ENCODE measurements at places on chromosomes 12 and 14.

- no peaks in the 10 kb centered on the region for H3K27me3 ChIP-seq
- H3K27ac ChIP-seq, result peak overlapping the region; percentile 11
- peaks cover 2% of the 10 kb centered on the region for H3K36me3 ChIP-seq
Observed at GRCh38 chr12:62714181-62714773, 220.7 kb downstream of the PPM1H start.

GRCh38 chr14:75718199-75718598, 57.2 kb downstream of the TTLL5 start:
- H3K4me3 ChIP-seq, result no peak overlapping the region
- no peaks in the 10 kb centered on the region for H3K4me1 ChIP-seq
- H3K27me3 ChIP-seq, result no peaks in the 10 kb centered on the region
- peaks cover 24% of the 10 kb centered on the region for H3K36me3 ChIP-seq
- DNase-seq, result no peak

GRCh38 chr14:101062601-101063000, 159.1 kb upstream of the RTL1 start:
- 0 out of 2 replicates have a peak overlapping the region, but pooled peaks have one; percentile 7 for H3K27ac ChIP-seq
- no peak overlapping the region for H3K4me3 ChIP-seq
- no peaks in the 10 kb centered on the region for H3K4me1 ChIP-seq
- no peaks in the 10 kb centered on the region for H3K27me3 ChIP-seq
- H3K36me3 ChIP-seq, result peaks cover 50% of the 10 kb centered on the region
- DNase-seq, result no peak

- H3K27ac ChIP-seq, result peak overlapping the region; percentile 84
- H3K27me3 ChIP-seq, result peaks cover 17% of the 10 kb centered on the region
- no peaks in the 10 kb centered on the region for H3K36me3 ChIP-seq
- DNase-seq, result peak; percentile 58
- H3K4me3 ChIP-seq, result peak overlapping the region; percentile 29
Observed at GRCh38 chr14:99838639-99839134, 45.5 kb downstream of the EML1 start.

GRCh38 chr12:3726456-3726855, 26.5 kb downstream of the CRACR2A start:
- H3K4me1 ChIP-seq, result peaks cover 21% of the 10 kb centered on the region
- peaks cover 19% of the 10 kb centered on the region for H3K36me3 ChIP-seq
- H3K4me3 ChIP-seq, result no peak overlapping the region

GRCh38 chr14:101862177-101862576, 100.7 kb downstream of the PPP2R5C start:
- no peaks in the 10 kb centered on the region for H3K27me3 ChIP-seq
- H3K4me3 ChIP-seq, result no peak overlapping the region
- no peaks in the 10 kb centered on the region for H3K4me1 ChIP-seq
- H3K27ac ChIP-seq, result no peak overlapping the region
- DNase-seq, result no peak

- H3K27me3 ChIP-seq, result peaks cover 7% of the 10 kb centered on the region
- H3K4me1 ChIP-seq, result no peaks in the 10 kb centered on the region
- no peak for DNase-seq
- H3K36me3 ChIP-seq, result no peaks in the 10 kb centered on the region
- H3K27ac ChIP-seq, result no peak overlapping the region
Observed at GRCh38 chr12:7075939-7076338, 15.4 kb downstream of the C1S start.

DNA sequence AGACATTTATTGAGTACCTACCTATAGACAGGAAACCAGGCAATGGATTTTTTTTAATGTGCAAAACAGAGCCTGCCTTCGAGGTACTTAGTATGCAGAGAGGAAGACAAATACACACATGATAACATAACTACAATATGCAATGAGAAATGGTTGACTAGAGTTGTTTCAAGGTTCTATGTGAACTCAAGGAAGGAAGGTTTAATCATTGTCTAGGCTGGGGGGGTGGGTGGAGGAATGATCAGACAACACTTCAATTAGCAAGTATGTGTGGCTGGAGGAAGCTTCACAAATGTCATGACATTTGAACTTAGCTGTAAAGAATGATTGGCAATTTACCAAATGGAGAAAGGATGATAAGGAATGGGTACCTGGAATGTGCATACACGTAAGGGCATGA, 985.3 kb downstream of the FLRT2 start:
- no peak overlapping the region for H3K4me3 ChIP-seq
- no peak overlapping the region for H3K27ac ChIP-seq
- no peaks in the 10 kb centered on the region for H3K4me1 ChIP-seq
- H3K36me3 ChIP-seq, result no peaks in the 10 kb centered on the region

DNA sequence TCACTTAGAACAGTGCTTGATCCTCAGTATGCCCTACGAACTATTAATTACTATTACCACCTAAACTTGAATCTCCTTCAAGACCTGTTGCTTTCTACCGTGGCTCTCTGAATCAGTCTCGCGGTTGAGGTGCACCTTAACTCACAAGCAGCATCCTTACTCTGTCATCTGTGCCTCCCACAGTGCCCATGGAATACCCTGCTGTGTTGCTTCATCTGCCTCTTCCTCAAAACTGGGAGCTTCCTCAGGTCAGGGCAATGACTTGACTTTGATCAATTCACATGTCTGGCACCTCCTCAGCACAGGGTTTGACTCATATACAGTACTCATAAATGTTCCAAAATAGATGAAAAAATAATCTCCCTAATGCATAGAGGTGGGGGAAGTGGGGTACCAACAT, 305.9 kb downstream of the NUAK1 start:
- H3K4me1 ChIP-seq, result no peaks in the 10 kb centered on the region
- DNase-seq, result no peak
- H3K4me3 ChIP-seq, result no peak overlapping the region
- H3K36me3 ChIP-seq, result no peaks in the 10 kb centered on the region
- H3K27me3 ChIP-seq, result peaks cover 3% of the 10 kb centered on the region
- no peak overlapping the region for H3K27ac ChIP-seq

DNA sequence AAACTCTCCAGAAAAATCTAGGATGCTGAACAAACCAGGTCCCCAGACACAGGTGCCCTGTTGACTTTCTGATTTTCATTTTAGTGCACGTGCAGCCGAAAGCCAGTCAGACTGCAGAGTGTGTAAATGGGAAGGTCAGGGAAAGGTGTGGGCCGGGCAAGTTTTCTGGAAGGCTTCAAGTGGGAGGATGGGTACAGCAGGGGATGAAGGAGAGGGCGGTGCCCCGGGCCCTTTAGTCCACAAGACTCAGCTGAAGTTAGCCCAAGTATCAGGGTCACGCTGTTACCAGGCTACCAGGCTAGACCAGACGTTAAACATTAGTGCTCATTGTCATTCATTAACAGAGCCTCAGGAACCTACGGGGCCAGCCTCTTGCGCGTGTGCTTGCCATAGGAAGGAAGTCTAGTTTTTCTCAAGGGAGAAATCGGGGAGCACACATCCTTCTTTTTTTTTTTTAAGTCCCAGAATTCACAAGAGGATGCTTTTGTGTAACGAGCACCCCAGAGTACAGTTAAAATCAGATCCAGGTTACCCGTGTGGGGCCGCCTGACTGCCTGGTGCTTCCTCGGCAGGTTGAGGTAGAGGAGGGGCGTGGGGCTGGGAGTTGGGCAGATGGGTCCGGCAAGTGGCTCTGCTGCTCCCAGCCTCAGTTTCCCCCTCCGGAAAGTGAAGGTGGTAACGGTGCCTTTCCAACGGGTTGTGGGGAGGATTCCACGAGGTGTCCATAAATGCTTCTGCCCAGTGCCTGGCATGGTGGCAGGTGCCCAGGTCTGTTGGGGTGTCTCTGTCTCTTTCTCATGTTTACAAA, 19.1 kb downstream of the BCL7A start:
- no peaks in the 10 kb centered on the region for H3K4me1 ChIP-seq
- no peak for DNase-seq
- H3K27me3 ChIP-seq, result no peaks in the 10 kb centered on the region
- H3K27ac ChIP-seq, result peak overlapping the region; percentile 84

- DNase-seq, result no peak
- peak overlapping the region; percentile 98 for H3K4me3 ChIP-seq
- peaks cover 7% of the 10 kb centered on the region for H3K36me3 ChIP-seq
- peaks cover 54% of the 10 kb centered on the region for H3K4me1 ChIP-seq
- H3K27me3 ChIP-seq, result no peaks in the 10 kb centered on the region
Observed at GRCh38 chr12:69240631-69240995, 1.2 kb downstream of the CPSF6 start.

GRCh38 chr14:79585845-79586244, 625.5 kb downstream of the DIO2 start:
- H3K27me3 ChIP-seq, result no peaks in the 10 kb centered on the region
- no peak overlapping the region for H3K27ac ChIP-seq
- H3K4me3 ChIP-seq, result no peak overlapping the region
- H3K4me1 ChIP-seq, result peaks cover 15% of the 10 kb centered on the region

DNA sequence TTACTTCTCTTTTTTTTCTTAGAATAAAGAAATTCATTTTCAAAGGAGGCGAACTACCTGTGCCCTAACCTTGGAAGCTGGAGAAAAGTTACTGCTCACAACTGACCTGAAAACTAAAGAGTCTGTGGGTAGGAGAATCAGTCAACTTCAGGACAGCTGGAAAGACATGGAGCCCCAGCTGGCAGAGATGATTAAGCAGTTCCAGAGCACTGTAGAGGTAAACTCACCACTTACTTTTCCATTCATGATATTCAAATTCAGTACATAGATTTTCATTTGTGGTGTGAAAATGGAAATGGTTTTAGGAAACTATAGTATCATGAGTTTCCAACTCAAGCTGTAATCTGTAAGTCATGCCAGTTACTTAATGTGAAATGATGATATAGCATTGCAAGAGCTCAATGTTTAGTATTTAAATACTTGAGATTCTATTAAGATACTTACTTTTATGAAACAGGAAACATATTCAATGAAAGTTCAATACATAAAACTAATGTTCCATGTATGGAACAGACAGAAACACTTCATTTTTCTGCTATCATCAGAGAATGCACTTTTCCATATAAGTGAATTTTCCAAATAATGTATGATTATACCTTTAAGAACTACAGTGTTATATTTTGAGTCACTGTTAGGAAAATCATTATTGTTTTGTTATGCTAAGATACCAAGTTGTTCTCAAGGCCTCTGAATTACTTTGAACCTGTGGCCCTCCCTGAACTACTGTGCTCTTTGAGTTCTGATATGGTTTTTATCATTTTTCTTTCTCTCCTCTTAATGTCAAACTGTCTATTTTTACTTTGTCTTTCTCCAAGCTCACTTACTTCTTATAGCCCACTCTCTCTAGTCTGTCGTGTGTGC, 119.0 kb downstream of the ESR2 start:
- no peak for DNase-seq
- H3K4me3 ChIP-seq, result no peak overlapping the region
- peaks cover 9% of the 10 kb centered on the region for H3K4me1 ChIP-seq
- no peaks in the 10 kb centered on the region for H3K27me3 ChIP-seq
- H3K27ac ChIP-seq, result no peak overlapping the region
- H3K36me3 ChIP-seq, result peaks cover 25% of the 10 kb centered on the region

Data from WTC11 (cell line).